ENCODE measurements at places on chromosomes 1 and 21.

DNA sequence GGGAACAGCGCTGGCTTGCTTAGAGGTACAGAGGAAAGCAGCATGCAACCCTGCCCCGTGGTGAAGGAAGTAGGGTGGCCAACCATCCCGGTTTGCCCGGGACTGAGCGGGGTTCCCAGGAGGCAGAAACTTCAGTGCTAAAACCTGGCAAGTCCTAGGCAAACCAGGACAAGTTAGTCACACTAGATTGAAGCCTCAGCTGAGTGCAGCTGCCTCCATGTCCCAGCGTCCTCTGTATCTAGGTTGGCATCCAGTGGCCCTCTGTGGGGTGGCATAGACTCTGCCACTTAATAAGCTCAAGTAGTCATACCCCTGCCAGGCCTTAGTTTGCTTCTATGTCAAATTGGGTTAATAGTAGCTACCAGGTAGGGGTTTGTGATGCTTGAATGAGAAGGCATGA is 67.1 kb downstream of the ATP2B4 start:
- no peak for DNase-seq

- DNase-seq, result no peak
Measured at GRCh38 chr1:113534875-113535274, 144.6 kb downstream of the MAGI3 start.

- DNase-seq, result no peak
Measured at GRCh38 chr1:30444850-30445249, 278.5 kb downstream of the MATN1 start.

DNA sequence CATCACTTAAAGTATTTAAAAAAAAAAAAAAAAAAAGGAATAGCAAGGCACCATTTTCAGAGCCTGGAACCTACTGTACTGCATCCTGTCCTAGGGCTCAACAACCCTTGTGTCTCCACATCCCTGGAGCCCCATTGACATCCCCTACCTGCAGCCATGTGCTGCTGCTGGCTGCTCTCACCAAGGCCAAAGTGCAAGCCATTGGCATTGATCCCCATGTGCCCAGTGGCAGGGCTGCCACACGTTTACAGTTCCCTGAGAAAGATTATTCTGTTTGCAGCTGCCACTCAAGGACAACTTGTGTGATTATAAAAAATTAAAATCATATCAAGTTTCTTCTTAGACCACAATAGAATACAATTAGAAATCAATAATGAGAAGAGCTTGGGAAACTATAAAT is 129.9 kb downstream of the LHX8 start:
- no peak for DNase-seq

- no peak for DNase-seq
Measured at GRCh38 chr1:47679826-47680225, 242.0 kb downstream of the FOXD2 start.

DNA sequence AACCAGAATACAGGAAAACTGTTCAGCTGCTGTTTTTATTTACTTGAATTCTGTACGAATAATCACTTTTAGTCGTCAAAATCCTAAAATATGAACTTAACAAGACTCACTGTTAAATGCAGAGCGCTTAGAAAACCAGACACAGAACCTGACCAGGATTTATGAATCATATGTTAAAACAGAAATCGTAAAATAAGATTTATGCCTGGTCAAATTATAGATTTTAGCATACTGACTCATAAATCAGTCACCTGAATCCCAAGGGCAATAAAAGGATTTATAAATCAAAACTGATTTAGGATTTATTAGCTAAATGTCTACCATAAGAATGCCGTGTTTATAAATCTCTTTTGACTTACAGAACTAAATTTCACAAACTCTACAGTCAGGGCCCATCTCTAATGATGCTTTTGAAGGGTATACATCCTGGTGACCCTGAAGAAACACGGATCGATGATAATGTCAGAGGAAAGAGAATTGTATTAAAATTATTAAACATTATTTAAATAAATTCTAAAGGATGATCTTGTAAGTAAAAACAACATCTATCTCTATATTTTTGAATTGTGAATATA is 28.8 kb downstream of the CYYR1 start:
- DNase-seq, result no peak

DNA sequence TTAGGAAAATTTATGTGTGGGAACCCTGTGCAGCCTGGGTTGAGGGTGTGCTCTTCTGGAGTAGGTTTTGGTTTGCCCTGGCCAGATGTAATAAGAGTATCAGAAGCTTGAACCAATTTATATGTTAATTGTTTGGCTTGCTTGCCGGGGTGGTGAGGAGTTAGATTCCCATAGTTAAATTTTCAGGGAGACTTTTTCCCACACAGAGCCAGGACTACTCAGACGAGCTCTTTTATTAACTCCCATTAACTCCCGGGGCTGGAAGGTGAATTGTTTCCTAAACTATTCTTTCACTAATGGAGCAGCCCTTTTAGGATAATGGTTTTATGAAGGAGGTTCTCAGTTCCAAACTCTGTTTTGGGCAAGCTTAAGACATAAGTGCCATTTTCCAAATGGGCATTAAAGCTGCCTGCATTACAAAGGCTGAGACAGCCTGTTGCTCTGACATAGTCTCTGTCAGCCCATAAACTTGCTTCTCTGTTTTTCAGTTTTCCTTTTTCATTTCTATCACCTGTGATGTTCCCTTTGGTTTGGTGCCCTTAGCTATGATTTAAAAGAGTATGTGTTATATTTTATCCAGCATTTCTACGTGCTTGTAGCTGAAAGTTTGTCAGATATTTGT is 18.0 kb upstream of the RAB3GAP2 start:
- no peak for DNase-seq

DNA sequence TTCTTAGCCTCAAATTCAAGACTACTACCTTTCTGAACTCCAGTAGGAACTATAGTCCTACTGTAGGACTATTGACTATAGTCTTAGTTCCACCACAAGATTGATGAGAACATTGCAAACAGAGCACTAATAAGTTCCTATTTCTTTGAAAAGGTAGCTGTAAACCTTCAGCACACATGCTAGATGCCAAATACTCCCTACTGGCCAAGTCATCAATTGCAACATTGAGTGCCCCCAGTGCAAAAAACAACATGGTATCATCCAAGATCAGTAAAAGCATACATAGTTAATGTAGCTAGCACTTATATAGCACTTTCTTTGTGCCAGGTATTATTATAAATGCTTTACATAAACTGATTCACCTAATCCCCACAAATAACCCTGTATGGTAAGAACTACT is 99.8 kb downstream of the MRPL39 start:
- DNase-seq, result no peak

DNA sequence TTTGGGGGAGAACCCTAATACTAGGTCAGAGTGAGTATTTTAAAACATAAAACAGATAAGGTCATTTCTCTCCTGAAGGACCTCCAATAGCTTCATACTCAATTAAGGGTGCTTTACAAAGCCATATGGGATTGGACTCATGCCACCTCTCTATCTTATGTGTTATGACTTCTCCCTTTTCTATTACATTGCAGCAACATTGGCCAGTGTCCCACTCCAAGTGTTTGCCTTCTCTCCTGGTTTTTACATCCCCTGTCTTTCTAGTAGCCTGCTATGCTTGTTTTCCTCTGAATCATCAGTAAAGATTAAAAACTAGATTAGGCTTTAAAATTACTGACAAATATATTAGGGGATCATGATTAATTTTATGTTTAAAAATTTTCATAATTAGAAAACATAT is 66.6 kb downstream of the SCMH1 start:
- no peak for DNase-seq

DNA sequence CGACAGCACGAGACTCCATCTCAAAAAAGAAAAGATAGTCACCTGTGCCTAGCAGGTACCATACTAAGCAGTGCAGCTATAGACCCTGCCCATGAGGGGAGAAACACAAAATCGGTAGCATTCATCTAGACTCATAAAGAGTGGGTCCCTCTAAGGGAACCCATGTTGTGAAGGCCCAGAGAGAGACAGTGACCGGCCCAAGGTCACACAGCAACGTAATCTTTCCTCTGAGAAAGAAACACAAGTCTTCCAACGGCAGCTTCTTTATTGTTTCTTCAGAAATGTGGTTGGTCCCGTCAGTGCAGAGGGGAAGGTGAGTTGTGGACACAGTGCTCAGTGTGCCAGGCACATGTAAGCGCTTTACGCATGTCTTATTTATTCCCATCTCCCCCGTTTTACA is 198.6 kb upstream of the TMEM51 start:
- no peak for DNase-seq

DNA sequence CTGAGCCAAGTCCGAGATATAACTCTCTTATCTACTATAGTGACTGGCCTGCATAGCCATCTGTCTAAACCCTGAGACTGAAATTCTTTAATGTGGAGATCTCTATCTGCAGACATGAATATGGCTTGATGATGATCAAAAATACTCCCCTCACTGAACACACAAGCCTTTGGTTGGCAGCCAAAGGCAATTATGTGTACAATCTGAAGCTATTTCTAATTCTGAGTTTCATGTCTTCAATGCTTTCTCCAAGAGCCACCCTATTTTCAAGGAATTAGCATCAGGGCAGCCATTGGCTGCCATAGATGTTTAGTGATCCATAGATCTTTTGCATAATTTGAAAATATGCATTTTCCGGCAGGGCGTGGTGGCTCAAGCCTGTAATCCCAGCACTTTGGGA is 168.2 kb downstream of the TGFB2 start:
- DNase-seq, result no peak

DNA sequence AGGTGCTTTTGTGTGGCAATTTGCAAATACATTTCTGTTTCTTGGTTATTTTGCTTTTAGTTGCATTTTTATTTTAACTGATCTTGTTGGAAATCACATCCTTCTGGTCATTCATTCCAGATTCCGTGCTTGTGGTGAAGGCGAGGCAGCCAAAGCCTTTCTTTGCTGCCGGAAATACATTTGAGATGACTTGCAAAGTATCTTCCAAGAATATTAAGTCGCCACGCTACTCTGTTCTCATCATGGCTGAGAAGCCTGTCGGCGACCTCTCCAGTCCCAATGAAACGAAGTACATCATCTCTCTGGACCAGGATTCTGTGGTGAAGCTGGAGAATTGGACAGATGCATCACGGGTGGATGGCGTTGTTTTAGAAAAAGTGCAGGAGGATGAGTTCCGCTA is 34.8 kb upstream of the CD101 start:
- no peak for DNase-seq

- no peak for DNase-seq
Measured at GRCh38 chr1:51442198-51442597, 76.9 kb downstream of the EPS15 start.

DNA sequence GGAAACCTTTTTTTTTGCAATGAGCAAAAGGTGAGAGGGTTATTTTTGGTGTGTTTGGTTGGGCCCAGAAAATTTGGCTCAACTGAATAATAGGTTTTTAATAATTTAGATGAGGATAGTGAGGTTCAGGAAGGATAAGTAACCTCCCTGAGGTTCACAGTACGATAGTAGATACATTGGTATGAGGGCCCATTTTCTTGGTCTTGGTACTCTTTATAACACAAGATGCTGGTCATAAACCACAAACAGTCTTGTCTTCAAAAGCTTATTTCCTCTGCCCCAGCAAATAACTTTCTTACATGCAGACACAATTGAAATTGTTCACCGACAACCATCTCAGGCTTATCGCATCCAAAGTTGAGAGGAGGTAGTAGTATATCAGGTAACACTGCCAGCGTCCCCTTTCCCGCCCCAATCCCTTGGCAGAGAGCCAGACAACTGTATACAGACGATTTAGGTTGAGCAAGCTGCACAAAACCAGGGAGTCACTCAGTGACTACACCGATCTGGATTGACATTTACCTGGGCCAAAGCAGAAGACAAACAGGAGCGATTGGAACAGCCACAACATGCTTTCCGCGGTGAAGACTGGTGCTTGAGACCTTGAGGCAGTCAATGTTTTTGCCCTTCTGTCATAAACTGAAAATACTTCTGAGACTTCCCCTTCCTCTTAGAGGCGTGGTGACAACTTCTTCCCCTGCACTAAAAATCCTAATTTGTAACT is at the start of gene SLAMF6:
Gene SLAMF6, minus strand, starts transcription at position 634 of the 724 bp plus-strand sequence. Its CDS starts 63 bp downstream, at position 571.
- no peak for DNase-seq

DNA sequence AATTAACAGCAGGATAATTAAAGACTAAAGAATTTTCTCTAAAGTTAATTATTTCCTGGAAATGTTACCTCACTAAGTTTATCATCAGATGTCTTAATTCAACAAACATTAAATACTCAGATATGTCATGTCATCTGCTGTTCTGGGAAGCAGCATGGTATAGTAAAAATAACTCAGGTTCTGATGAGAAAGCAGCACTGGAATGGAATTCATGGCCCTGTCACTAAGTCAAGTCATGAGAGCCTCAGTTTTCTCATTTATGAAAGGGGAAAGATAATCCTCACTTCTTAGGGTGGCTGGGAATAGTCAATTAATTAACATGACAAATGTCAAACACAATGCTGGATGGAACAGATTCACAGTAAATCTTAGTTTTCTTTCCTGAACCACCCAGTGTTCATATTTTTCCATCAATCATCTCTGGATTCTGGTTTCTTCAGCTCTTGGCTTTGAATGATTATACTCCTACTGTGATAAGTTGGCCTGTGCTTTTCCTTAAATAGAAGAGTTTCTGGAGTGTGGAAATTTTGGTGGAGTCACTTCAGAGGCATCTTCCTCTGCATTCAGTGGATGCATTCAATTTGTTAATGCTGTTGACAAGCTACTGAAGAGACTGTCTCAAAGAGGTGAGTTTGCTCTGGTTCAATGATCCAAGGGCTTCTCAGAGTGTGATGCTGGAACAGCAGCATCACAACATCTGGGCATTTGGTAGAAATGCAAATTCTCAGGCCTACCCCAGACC is 319.4 kb downstream of the KCNH1 start:
- DNase-seq, result no peak

GRCh38 chr1:52641307-52641706 is 8.3 kb downstream of the SHISAL2A start:
- no peak for DNase-seq

GRCh38 chr1:38815903-38816627 is 43.5 kb downstream of the RRAGC start:
- DNase-seq, result no peak

DNA sequence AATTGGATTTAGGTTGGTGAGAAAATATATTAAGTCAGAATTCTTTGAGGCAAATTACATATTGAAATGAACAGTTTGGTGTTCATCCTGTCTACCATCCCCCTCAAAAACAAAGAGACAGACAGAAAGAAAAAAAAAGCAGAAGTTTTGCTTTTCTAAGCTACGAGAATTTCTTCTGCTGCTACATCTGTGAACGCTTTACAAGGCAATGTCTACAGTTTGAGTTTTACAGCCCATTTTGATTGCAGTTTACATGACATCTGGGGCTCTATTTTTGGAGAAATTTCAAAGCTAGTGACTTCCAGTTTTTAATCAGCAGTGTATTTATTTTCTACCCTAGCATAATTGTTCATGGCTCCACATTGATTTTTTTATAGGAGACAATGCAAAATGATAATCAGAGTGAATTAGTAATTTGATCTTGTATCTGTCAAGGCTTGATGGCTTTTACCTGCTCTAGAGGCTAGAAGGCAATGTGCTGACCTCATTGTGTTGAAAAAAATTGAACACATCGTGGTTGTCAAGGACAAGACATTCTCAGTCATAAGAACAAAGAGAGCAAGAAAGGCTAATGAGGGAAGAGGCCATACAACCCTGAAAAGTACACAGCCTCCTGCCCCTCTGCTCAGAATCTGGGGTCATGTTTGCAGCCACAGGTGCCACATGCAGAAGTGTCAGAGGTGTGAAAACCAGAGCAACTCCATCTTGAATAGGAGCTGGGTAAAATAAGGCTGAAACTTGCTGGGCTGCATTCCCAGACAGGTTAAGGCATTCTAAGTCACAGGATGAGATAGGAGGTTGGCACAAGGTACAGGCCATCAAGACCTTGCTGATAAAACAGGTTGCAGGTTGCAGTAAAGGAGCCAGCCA is 201.0 kb upstream of the CAMK1G start:
- DNase-seq, result no peak
